ENCODE measurements at places on chromosomes 16 and 17. TPM values are rescaled to one million over a fixed set of nuclear protein-coding genes. Genes with fewer than 3 reads are reported as not detected.

RNFT1 gene
- total RNA-seq = 32.1 TPM

NPB gene
- total RNA-seq = 0.69 TPM

TBC1D3G gene
- total RNA-seq = not detected

CRHR1 gene
- total RNA-seq = 0.26 TPM

ASB16 gene
- 0.69 TPM for total RNA-seq

MAPK8IP3 gene
- 36.8 TPM for total RNA-seq

Data from urinary bladder (tissue), 4 donors.